ENCODE measurements at places on chromosomes 4 and X.

GRCh38 chrX:9703406-9703805, 62.2 kb downstream of the GPR143 start:
- DNase-seq, result no peak

DNA sequence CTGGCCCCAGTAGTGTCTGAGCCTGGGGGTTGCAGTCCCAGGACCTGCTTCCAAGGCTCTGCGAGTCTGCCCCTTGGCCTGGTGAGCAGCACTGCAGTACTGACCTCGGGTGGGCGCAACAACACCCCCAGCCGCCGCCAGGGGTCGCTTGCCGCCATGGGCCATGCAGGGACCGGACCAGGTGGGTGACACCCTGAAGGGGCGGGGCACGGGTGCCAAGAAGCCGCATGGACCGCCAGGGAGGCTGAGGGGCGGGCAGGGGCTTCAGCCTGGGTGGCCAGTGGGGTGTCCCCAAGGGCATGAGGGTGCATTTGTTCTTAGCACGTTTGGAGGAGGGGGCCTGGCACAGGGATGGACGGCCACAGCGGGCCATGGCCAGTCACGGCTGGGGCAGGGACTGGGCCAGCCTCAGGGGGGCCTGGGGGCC, 25.0 kb downstream of the TACC3 start:
- peak; percentile 91 for DNase-seq

GRCh38 chr4:10106421-10107039, 10.1 kb downstream of the WDR1 start:
- no peak for DNase-seq

- peak; percentile 13 for DNase-seq
Measured at GRCh38 chrX:107429090-107429489, 20.4 kb upstream of the FRMPD3 start.

DNA sequence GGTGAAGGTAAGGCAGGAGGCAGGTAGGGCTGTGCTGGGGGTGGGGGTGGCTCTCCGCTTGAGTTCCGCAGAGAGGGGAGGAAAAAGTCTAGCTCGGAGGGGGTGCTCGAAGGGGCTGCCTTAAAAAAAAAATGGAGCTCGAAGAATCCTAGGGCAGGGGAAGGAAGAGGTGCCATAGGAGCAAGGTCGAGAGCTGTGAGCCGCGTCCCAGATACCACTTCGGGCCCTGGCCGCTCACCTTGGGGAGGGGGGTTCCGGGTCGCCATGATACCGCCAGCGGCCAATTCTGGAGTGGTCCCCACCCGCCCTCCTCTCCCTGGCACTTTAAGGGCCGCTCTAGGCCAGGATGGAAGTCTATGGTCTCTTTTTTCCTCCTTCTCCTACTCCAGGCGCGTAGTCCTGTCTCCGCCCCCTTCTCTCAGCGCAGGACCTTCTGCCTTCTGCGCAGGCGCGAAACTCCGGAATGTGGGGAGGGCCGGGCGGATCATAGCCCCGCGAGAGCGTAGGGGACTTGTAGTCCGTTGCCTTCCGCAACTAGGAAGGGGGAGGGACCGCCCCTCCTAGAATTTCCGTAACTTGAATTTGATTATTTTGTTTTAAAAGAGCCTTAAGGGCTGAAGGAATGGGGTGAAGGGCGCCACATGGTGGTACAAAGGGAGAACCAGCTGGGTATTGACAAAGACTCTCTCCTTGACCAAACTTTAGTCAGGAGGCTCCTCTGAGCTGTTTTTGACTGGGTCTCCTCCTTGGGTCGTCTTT, at the start of gene FUNDC1:
Gene FUNDC1 (minus strand): TSS at position 293 of the 759 bp plus-strand sequence. CDS start 27 bp downstream, at position 266.
- peak; percentile 95 for DNase-seq

GRCh38 chr4:41559940-41560516, 22.1 kb downstream of the LIMCH1 start:
- peak; percentile 51 for DNase-seq

DNA sequence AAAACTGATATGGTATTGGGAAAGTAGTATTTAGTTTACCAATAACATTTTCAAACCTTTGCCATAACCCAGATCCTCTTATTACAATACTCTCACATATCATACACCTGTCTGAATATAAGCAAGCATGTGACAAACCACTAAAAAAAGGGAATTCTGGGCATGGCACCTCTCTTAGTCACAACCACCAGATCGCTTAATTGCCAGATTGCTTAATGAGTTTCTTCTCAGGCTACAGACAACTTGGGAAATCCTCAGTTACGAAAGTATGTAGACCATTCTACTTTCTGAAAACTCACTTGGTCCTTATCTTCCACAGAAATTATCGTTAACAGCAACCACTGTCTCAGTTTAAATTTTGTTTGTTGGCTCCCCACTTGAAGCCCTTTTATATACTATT, 2.1 kb downstream of the NAF1 start:
- DNase-seq, result no peak

DNA sequence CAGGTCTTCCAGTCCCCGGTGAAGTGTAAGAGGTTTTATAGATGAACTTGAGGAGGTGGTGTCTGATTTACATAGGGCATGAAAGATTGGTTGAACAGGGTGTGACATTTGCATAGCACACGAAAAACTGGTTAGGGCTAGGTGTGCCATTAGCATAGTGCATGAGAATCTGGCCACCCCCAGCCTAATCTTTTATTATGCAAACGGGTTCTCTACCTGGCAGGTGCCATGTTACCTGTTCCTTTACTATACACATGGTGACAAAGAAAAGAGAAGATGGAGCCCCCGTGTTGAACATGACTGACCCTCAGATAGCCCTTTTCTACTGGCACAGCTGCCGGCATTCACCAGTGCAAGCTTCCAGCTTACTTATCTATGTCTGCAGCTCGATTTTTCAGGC, 71.0 kb downstream of the UCHL1 start:
- no peak for DNase-seq

GRCh38 chrX:38117485-38117884, 103.2 kb downstream of the SRPX start:
- no peak for DNase-seq

DNA sequence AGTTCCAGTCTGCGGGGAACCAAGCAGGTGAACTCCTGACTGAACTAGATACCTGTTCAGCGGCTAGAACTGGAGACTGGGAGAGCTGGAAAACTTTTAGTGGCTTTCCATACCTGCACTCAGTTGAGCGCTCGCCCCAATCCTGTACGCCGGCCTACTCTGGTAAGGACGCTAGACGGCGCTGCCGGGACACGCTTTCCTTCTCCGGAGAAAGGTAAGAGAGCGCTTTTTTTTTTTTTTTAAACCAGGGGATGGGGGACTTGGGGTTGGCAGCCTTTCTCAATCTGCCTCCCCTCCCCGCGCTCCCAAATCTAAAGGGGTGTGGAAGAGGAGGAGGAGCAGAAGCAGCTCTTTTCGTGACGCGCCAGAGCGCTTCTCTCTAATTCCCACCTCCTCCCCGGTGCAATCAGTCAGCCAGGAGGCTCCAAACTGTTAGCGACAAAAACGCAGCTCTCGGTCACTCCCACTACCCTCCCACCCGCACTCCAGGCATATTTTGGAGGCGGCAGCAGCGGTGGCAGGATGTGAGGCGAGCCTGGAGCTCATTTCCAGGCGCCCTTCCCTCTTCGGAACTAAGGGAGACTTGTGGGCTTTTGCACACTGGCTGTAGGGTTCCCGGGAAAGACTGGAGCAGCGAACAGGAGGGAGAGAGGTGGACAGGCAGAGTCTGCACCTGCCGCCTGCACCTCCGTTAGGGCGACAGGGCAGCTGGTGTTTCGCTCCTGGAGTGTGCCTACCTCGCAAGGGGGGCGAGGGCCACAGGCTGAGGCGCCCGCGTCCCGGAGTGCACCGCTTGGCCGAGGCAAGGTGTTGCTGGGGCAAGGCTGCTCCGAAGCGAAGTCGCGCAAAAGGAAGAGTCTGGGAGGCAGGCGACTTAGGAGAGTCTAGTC, at the start of gene IL1RAPL2:
Gene IL1RAPL2 (plus strand): TSS at position 409 of the 890 bp plus-strand sequence.
- peak; percentile 83 for DNase-seq

GRCh38 chr4:90060039-90060438, 67.2 kb upstream of the CCSER1 start:
- DNase-seq, result no peak

- DNase-seq, result no peak
Measured at GRCh38 chr4:7293703-7294102, 101.4 kb downstream of the SORCS2 start.

GRCh38 chrX:20144491-20144890, 2.9 kb upstream of the EIF1AX start:
- no peak for DNase-seq

GRCh38 chr4:159252491-159252890, 149.6 kb downstream of the RAPGEF2 start:
- no peak for DNase-seq

GRCh38 chrX:66918511-66918910, 279.6 kb upstream of the EDA2R start:
- DNase-seq, result no peak

GRCh38 chr4:62644372-62644771, 1444.2 kb downstream of the ADGRL3 start:
- peak; percentile 70 for DNase-seq

DNA sequence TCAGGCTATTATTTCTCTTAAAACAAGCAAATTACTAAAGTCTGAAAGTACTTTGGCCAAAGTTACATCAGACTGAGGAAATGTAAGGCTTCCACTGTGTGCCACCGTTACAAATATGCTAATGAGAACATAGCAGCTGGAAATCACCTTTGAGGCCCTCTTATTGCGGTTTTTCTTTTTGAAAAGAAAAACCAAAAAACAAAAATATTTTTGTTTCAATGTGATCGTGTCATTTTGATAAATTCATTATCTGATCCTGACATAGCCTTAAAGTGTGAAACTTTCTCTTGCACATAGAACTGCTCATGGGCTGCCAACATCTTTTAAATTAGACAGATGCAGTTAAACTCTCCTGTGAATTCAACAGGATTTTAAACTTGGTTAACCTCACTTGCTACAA, 2.8 kb upstream of the TIFA start:
- DNase-seq, result no peak

- DNase-seq, result peak; percentile 68
Measured at GRCh38 chrX:26783512-26784225, 567.7 kb downstream of the MAGEB5 start.

GRCh38 chr4:26104056-26104685, 190.2 kb downstream of the SMIM20 start:
- DNase-seq, result no peak

GRCh38 chrX:2793752-2794151, 35.0 kb upstream of the GYG2 start:
- no peak for DNase-seq

DNA sequence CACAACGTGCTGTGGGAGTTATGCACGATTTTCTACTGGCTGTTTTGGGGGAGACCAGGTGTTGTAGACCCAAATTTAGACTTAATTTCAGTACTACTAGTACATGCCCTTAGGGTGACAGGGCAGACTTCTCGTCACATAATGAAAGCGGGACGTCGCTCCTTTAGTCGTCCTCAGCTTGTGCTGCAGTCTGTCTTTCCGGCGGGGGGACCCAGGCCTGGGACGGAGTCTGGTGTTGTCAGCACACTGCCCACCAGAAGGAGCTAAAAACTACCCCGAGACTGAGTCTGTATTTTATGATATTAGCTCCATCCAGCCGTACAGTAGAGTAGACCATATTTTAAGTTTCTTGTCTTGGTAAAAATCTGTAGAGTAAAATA, 35.5 kb downstream of the NOP14 start:
- no peak for DNase-seq
